ENCODE measurements at places on chromosomes 5 and 9.

DNA sequence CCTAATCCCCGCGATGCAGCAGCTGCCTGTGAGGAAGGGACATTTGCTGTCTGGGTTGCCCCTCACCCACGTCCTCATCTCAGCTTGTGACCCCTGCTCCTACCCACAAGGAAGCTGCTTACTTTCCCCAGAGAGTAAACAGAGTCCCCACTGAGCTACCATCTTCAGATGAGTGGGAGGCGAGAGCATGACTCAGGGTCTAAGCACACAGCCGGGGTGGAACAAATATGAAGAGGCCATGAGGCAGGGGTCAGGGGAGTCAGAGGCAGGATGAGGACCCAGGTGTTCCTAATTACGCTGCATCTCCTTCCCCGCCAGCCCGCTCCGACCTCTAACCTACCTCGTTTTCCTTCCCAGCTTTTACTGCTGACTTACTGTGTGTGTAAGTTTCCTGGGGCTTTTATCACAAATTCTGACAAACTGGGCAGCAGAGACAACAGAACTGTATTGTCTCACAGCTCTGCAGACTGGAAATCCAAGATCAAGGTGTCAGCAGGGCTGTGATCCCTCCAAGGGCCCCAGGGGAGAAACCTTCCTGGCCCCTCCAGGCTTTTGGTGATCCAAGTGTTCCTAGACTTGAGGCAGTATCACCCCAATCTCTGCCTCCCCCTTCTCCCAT, 94.0 kb upstream of the DNAH5 start:
- DNase-seq = peak; percentile 78

- no peak for DNase-seq
Observed at GRCh38 chr5:159782197-159782994, 133.9 kb upstream of the ADRA1B start.

GRCh38 chr5:154363411-154363810, 82.4 kb upstream of the SAP30L start:
- DNase-seq = no peak

DNA sequence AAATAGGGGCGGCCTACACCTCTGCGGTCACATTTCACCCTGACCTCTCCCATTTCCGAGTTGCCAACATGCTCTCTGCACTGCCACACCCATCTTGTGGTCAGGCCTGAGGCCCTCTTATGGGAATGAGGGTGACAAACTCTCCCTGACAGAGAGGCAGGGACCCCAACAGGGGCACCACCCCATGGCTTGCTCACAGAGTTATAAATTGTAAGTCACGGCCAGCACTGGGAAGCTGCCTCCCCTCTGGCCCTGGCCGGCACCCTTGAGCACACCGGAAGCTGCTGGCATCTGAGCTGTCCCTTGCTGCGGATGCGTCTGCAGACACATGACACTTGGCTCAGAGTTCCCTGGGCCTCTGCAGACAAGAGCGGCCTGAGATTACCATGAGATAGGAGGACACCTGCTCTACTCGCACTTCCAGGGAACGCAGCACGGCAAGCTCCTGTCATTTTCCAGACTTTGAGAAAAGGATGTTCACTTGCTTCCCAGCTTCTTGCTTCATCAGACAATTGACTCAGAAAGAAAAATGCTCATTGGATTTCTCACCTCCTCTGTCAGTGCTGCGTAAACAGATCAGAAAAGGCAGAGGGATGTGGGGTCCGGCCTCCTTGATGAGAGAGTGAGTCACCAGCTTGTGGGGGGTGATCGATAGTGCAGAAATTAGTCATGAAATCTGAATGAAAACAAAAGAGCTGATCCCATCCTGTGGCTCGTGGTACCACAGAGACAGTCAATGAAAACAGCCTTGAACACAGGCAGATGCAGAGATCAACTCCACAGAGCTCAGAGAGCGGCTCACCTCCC, 269.8 kb downstream of the SYK start:
- DNase-seq = peak; percentile 72

DNA sequence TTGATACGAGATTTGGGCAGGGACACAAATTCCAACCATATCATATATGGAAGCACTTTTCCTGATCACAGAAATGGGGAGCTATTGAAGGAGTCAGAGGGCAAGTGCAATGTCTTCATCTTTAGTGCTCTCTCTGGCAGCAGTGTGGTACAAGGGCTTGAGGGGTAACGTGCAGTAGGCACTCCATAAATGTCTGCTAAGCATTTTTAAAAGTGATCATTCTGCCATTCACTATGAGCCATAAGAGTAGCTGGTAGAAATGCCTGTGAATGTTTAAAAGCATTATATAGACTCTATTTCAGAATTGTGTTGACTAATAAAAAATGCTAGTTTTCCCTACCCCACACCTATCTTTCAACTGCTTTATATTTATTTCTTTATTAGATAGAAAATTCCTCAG, 61.1 kb upstream of the DHFR start:
- no peak for DNase-seq

DNA sequence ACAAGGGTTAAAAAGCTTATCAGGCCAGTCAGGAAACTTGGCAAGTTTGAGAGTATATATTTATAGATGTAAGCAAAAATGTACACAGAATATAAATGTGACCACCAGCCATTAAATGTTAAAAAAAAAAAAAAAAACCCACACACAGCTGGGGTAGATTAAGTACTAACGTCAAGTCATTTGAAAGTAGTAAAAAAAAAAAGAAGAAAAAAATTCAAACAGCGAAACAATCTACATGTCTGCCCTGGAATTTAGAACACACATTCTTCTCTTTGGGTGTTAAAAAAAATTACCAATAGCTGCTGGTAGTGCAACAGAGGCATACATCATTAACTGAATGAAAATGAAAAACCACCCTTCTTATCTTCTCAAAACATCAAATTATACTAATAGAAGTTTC, 269.7 kb downstream of the MLLT3 start:
- no peak for DNase-seq

DNA sequence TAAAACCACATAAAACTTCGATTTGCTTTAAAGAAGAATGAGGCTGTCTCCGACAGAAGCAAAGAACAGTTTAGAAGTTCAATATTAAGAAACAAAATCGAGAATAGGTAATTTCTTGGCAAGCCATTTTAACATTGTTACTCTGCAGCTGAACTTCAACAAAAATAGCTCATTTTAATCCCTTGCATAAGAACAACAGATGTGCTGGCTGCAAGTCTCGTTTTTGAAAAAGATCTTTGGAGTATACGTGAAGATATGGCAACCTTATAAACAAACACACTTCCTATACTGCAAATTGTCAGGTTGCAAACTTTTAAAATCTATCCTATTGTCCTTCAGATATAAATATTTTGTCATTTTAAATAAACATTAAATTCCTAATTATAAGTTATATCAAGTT, 71.5 kb downstream of the FBN2 start:
- no peak for DNase-seq

- DNase-seq = no peak
Observed at GRCh38 chr9:16572005-16572734, 298.3 kb downstream of the BNC2 start.

DNA sequence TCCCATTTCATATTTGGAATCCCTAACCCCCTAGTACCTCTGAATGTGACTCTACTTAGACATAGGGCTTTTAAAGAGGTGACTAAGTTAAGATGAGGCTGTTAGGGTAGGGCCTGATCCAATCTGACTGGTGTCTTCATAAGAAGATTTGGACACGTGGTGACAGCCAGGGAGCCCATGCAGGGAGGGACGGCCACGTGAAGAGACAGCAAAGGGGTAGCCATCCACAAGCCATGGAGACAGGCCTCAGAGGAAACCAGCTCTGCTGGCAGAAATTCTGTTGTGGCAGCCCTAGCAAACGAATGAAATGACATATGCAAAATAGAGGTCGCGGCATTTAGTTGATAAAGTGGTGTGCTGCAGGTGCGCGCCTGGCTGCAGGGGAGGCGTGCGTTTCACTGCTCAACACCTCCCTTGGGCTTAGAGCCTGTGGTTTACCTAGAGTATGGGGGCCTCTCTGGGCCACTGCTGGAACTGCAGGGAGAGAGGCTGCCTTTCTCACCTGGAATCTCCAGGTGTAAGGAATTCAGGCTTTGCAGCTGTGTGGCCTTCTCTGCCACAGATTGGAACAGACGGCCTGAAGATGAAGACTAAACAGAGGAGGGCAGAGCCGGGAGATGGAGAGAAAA, 7.1 kb upstream of the AFAP1L1 start:
- no peak for DNase-seq

DNA sequence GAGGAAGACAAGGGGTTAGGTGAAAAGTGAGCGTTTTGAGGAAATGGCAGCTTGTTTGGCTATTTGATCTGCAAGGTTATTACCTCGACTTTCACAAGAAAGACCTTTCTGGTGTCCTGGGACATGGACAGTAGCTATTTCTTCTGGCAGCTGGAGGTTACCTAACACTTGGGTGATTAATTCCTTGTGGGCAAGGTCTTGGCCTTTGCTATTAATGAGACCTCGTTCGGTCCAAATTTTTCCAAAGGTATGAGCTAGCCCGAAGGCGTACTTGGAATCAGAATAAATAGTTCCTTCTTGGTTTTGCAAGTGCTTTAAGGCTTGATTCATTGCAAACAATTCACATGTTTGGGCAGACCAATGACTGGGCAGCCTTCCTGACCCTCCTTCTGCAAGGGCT, 4.9 kb downstream of the GTF3C5 start:
- peak; percentile 8 for DNase-seq

GRCh38 chr5:121962958-121963357, 1.2 kb downstream of the SRFBP1 start:
- DNase-seq = no peak

DNA sequence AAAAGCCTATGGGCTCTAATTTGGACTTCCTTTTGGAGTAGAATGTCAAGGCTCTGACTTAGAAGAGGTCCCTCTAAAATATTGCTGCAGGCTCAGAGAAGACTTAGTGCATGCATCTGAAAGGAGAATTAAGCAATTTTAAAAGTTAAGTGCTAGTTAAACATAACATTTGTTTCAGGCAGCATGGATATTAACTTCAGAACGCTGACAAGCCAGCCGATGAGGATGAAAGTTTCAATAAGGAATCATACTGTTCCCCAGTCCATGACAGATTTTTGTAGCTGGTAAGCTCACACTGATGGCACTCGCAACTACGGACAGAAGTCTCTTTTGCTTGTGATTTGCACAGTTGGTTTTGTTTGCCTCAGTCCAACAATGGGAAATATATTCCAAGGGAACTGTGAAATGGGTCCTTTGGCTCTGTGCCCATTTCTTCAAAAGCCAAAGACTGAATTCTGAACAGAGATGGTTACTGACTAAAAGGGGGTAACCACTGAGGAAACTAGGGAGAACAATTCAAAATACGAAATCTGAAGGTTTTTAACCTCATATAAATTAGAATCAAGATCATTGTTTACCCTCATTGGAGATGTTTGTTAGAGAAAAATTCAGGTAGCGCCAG, 47.6 kb downstream of the DCP2 start:
- DNase-seq = no peak

- DNase-seq = peak; percentile 14
Observed at GRCh38 chr5:141641634-141642267, 5.0 kb downstream of the RELL2 start.

DNA sequence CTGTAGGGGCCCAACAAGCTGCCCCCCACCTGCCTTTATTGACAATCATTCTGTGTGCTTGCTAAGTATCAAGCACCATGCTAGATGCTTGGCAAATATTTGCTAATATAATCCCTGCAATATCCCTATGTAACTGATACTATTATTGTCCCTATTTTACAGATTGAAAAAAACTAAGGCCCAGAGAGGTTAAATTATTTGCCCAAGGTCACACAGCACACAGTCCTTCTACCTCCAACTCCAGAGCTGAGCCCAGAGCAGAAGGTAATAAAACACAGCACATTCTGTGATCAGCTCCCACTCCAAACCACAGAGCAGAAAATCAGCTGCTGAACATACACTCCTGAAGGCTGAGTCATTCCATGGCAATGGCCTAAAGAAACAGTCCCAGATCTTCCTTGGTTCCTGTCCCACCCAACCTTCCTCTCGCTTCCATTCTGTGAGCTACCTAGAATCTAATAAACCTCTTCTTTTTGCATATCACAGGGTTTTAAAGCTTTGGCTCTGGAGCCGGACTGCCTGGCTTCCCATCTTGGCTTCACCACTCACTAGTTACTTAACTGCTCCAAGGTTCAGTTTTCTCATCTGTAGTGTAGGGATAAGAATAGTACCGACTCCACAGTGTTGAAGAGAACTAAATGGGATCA, 66.7 kb upstream of the ADRA1B start:
- DNase-seq = peak; percentile 55

- no peak for DNase-seq
Observed at GRCh38 chr9:8778356-8778755, 978.8 kb upstream of the DMAC1 start.

GRCh38 chr5:169176709-169177694, 123.9 kb downstream of the SLIT3 start:
- no peak for DNase-seq

GRCh38 chr9:124321935-124322334, 64.2 kb downstream of the NEK6 start:
- DNase-seq = no peak

DNA sequence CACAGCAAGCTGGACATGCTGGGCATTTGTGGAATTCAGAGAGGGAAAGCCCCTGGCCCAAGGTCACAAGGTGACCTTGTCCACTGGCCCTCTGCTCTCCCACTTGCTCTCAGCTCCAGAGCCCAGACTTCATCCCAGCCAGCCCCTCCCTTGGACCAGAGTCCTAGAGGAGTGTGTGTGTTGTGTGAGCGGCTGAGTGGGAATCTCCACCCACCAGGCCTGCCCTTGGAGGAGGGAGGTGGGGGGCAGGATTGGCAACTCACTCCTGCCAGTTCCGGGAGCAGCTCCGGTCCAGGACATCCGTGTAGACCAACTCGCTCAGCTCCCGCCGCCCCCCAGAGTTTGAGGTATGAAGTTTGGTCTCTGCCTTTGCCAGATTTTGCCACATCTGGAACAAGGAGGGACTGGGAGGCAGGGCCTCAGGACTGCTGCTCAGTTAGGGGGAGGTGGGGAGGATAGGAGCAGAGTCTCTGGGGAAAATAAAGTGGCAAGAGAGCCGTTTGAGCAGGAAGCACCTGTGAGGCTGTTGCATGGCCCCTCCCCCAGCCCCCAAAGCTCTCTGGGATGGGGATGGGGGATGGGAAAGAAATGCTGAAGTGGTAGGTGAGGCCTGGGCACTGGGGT, 1.4 kb downstream of the MZB1 start:
- peak; percentile 54 for DNase-seq

- DNase-seq = no peak
Observed at GRCh38 chr5:58357121-58357520, 102.8 kb downstream of the PLK2 start.

GRCh38 chr5:149730620-149731331, 666 bp downstream of the PPARGC1B start:
- no peak for DNase-seq

DNA sequence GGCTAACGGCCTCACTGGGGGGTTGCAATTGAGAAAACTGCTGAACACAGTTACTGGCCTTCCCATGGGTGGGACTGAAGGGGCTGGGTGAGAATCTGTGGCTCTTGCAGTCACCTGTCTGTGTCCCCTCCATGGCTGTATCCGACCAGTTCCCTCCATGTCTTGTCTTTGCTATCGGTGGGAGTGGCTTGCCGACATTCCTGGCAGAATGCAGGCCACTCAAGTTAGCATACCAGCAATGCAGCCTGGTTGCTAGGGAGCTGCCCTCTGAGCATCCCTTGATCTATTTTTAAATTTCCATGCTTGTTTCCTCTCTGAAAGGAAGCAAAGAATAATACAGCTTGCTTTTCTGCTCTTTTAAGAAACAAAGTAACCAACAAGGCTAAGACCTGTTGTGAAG, 1509.7 kb upstream of the WWC1 start:
- no peak for DNase-seq

GRCh38 chr5:171462928-171463861, 43.7 kb downstream of the FGF18 start:
- no peak for DNase-seq

GRCh38 chr5:54579591-54580295, 62.2 kb downstream of the SNX18 start:
- no peak for DNase-seq

- peak; percentile 92 for DNase-seq
Observed at GRCh38 chr9:81964218-81965171, 21.2 kb downstream of the SPATA31D3 start.

All from fibroblast of gingiva (primary cell).